IPS DF 19.7 (cell line): ENCODE measurements at places on chromosomes 3 and 15.

DNA sequence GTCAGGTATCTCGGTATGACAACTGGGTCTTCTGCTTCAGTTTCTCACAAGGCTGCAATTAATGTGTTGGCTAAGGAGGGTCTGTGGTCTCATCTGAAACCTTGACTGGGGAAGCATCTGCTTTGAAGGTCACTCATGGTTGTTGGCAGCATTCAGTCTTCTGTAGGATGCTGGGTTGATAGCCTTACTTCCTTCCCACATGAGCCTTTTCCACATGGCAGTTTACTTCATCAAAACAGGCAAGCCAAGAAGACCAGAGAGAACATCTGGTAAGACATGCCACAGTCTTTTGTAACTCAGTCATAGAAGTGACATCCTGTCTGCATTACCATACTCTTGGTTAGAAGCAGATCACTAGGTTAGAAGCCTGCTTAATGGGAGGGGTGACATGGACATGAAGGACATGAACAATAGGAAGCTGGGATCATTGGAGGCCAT, 49.5 kb downstream of the CMC1 start:
- DNase-seq, result no peak

DNA sequence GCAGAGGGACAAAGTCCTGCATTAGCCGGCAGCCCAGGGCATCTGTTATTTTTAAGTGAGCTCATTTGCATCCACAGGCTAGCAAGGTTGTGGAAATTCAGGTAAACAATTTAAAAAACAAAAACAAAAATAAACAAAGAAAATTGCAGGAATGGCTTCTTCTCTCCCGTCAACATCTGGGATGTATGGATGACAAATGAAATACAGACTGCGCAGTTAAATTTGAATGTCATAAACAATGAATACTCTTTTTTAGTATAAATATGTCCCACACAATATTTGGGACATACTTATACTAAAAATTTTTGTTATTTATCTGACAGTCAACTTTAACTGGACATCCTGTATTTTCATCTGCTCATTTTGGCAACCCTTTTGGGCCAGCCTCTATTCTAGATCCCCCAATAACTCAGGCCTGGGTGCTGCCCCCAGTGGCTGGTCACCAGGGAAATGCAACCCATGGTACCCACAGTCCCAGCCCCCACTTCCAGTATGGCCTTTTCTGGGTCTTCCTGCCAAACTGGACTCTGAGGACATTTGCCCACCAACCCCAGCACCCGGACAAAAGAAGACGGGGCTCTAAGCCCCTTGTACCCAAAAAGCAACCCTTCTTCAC, 12.7 kb downstream of the GRM2 start:
- no peak for DNase-seq

DNA sequence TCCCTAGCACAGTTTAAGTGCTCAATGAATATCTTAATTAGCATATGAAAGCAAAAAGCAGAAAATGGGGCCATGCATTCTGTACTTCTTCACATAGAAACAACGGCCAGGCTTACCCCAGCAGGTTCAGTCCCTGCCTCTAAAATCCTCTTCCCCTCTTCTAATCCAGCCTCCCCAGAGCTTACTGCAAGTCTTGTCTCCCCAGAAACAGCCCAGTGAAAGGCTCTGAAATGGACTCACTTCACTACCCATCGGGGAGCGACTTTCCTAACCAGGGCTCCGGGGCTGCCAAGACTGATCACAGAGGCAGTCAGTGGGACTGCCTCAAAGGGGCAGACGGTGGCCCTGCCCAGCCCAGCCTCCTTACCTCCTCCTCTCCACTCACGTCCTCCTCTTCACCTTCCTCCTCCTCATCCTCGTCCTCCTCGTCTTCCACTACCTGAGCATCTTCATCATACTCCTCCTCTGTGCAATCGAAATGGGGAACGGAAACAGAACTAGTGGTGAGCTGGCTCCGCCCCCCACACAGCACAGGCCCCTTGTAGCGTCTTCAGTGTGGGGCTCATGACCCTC, 38.0 kb downstream of the ANP32A start:
- DNase-seq, result no peak

DNA sequence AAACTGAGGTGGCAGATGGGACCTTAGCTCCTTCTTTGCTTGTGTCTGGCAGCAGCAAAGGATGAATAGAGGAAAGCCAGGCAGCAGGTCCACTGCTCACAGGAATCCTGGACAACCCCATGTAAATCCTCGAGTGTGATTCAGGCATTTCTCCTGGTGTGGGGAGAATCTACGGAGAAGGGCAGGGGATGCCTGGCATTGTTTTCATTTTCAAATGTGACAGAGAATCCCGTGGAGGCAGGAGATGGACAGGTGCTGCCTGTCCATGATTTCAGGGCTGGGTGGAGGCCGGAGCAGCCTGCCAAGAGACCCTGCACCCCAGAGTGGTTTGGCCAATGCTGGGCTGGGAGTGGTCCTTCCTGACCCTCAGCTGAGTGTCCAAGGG, 1.7 kb downstream of the HRH1 start:
- no peak for DNase-seq

- DNase-seq, result no peak
Observed at GRCh38 chr3:191624299-191624698, 163.3 kb downstream of the PYDC2 start.

- no peak for DNase-seq
Observed at GRCh38 chr3:147420353-147421183, 11.4 kb downstream of the ZIC1 start.

- DNase-seq, result no peak
Observed at GRCh38 chr3:143952569-143953072, 19.0 kb upstream of the DIPK2A start.

GRCh38 chr3:151940481-151940880, 67.0 kb downstream of the SUCNR1 start:
- DNase-seq, result no peak

GRCh38 chr3:44887101-44887500, 12.7 kb downstream of the TGM4 start:
- DNase-seq, result no peak

- no peak for DNase-seq
Observed at GRCh38 chr15:53829471-53829870, 70.0 kb upstream of the WDR72 start.

DNA sequence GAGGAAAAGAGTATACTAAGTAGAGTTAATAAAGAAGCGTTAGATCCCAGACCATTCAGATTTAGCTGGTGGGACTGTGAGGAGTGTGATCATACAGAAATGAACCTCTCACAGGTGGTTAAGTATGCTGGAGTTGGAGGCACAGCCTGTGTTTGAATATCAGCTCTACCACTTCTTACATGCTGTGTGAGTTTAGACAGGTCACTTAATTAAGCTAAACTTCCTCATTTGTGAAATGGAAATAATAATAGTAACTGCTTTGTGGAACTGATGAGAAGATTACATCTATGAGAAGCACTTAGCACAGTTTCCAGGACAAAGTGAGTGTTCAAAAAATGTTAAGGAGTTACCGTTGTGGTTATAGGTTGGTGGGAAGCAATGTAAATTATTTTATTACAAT, 8.4 kb downstream of the ACP3 start:
- no peak for DNase-seq

DNA sequence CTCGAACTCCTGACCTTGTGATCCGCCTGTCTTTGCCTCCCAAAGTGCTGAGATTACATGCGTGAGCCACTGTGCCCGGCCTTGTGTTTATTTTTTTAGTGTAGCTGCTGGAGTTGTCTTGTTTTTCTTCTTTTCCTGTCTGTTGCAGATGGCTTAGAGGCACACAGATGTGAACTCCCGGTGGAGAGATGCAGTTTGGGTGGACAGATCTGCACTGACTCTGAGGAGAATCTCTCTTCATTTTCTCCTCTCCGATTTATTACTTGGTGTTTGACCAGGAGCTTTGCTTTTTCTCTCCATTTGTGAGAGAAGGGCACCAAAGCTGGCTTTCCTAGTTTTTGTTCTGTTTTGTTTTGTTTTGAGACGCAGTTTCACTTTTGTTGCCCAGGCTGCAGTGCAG, 62.7 kb downstream of the USP13 start:
- DNase-seq, result no peak

- no peak for DNase-seq
Observed at GRCh38 chr15:38010395-38010794, 76.0 kb downstream of the TMCO5A start.

DNA sequence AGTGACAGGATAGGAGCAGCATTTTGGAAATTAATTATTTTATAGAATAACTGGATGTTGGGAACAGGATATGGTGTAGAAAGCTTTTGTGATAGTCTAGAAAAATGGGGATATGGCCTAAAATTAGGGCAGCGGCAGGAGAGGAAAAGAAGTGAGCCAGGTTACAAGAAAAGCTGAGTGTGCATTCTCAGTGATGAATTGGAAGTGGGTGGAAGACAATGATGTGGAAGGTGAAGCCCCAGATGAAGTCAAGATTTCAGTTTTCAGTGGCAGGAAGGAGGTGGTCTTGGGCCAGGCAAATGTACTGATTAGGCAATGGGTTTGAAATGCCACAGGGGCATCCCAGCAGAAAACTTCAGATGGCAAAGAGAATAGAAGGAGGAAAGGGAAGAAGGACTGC, 33.6 kb downstream of the ACP3 start:
- no peak for DNase-seq

DNA sequence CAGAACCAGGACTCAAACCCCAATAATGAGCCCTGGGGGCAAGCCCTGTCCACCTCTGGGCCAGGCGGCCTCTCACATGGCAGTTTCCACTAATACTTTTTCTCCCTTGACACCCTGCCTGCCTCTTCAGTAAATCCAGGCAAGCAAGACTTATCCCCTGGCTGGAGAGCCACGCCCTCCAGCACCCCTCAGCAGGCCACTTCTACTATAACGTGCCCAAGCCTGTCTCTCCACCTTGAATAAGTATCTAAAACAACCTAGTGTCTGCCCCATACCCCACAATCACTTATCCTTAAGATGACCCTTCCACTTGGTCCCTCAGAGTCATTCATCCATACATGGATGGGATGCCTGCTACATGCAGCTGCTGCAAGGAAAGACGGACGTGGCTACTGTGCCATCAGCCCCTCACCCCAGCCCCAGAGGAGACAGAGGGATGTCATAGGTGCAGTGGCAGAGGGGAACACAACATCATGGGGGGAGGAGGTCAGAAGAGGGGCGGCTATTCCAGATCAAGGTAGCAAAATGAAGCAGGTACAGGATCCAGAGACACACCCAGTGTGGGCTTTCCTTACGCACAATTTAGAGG, 63.4 kb downstream of the LRIG1 start:
- DNase-seq, result no peak

GRCh38 chr15:64422697-64423096, 35.1 kb downstream of the TRIP4 start:
- DNase-seq, result no peak

DNA sequence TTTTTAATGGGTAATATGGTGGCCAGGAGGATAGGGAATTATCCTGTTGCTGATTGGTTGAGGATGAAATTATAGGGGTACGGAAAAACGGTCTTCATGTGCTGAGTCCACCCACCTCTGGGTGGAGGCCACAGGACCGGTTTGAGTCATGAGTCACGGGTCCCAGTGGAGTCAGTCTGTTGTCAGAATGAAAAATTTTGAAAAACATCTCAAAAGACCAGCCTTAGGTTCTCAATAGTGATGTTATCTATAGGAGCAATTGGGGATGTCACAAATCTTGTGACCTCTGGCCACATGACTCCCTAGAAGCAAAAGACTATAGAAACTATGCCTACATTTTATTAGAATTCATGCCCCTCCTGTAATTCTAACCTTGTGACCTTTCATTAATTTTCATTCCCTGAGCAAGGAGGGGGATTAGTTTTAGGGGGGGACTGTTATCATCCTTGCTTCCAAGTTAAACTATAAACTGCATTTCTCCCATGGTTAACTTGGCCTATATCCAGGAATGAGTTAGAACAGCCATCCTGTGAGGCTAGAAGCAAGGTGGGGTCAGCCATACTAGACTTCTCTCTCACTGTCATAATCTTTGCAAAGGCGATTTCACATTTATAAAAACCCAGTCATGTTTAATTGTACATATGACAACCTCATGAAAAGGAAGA, 101.2 kb downstream of the TCF12 start:
- DNase-seq, result no peak

- no peak for DNase-seq
Observed at GRCh38 chr15:92606126-92606835, 49.3 kb downstream of the FAM174B start.

DNA sequence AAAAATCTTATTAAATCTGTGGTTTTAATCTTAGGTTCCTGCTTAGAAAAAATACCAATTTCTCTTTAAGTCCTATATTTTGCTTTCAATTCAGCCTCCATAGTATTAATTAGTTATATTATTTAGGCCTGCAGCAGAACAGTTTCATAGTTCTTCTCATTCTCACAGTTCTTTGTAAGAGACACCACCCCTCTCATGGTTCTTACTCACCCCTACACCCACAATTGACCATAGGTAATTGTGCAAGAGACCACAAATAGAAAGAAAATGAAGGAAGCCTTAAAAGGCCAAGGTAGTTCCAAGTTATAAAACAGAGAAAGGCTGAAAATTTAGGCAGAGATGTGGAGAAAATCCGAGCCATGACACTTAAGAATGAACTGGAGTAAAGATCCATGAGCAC, 415.3 kb downstream of the TIGIT start:
- DNase-seq, result no peak

- no peak for DNase-seq
Observed at GRCh38 chr3:23928524-23928923, 11.6 kb downstream of the RPL15 start.

GRCh38 chr15:57364282-57365007, 11.9 kb upstream of the CGNL1 start:
- no peak for DNase-seq

DNA sequence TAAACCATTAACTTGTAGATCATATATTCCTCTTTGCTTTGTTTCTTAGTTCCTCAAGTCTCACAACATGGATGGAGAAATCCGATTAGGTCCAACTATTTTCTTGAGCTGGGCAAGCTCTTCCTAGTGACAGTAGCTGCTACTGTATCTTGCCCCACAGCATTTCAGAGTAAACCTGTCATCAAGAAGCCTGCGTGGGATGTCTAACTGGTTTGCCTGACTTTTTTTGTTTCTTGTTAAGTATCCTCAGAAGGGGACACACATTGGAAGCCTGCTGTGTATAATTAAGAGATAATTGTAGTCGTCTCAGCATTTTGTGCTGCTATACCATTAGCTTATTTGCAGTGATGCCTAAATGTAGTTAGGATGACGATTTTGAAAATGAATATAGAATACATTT, 29.3 kb upstream of the STT3B start:
- no peak for DNase-seq

- DNase-seq, result no peak
Observed at GRCh38 chr3:148265841-148266240, 431.9 kb upstream of the AGTR1 start.
